ENCODE measurements at places on chromosomes 12 and 14. TPM values are rescaled to one million over a fixed set of nuclear protein-coding genes. Genes with fewer than 3 reads are reported as not detected.

The FAIM2 gene
- total RNA-seq, result 1.7 TPM

The MON2 gene
- 29.2 TPM for total RNA-seq

The HOXC12 gene
- not detected for total RNA-seq

The TEX22 gene
- total RNA-seq, result 0.90 TPM

The GAS2L3 gene
- total RNA-seq, result 3.4 TPM

The TSPAN11 gene
- not detected for total RNA-seq

The TSHR gene
- total RNA-seq, result not detected

The MMP19 gene
- total RNA-seq, result 0.31 TPM

The IGFBP6 gene
- 4.9 TPM for total RNA-seq

The BCL11B gene
- total RNA-seq, result 48.9 TPM

The SLC6A12 gene
- 0.43 TPM for total RNA-seq

The TCL1B gene
- not detected for total RNA-seq

The SOCS2 gene
- 23.1 TPM for total RNA-seq

GRCh38 chr12:124721501-124722162 lies 142.0 kb downstream of the SCARB1 start:
- DNase-seq, result no peak

DNA sequence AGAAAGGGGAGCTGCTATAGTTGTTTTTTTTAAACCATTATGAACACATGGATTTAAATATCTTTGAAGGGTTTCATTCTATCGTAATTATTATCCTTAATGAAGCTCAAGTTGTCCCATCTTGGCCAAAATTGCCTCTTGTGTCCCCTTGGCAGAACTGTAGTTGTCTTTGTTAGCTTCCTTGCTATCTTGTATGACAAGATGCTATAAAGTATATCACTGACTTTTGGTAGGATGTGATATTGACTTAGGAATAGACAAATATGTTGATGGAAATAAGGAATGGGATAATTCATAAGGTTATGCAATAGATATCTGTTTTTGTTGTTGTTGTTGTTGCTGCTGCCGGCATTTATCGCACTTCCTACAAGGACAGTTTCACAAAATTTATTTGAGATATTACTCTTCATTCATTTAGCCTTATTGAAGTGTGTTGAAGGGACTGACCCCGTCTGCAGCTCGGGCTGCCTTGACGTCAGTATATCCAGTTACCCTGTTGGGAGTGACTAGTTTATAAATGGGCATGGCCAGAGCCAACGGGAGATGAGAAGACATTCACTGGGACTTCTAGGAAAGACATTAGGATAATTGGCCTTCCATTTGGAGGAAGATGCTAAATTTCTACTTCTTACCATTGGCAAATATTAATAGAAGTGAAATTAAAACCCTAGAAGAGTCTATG lies 26.1 kb upstream of the APOLD1 start:
- DNase-seq, result no peak

- DNase-seq, result no peak
Observed at GRCh38 chr12:128059621-128060370, 207.2 kb upstream of the TMEM132C start.

- no peak for DNase-seq
Observed at GRCh38 chr14:92511453-92512238, 1.9 kb upstream of the RIN3 start.

- no peak for DNase-seq
Observed at GRCh38 chr12:108299980-108300696, 39.0 kb downstream of the CMKLR1 start.

GRCh38 chr14:52190337-52190931 lies 77.1 kb upstream of the PTGDR start:
- no peak for DNase-seq

GRCh38 chr12:42070036-42070435 lies 74.6 kb downstream of the GXYLT1 start:
- no peak for DNase-seq

DNA sequence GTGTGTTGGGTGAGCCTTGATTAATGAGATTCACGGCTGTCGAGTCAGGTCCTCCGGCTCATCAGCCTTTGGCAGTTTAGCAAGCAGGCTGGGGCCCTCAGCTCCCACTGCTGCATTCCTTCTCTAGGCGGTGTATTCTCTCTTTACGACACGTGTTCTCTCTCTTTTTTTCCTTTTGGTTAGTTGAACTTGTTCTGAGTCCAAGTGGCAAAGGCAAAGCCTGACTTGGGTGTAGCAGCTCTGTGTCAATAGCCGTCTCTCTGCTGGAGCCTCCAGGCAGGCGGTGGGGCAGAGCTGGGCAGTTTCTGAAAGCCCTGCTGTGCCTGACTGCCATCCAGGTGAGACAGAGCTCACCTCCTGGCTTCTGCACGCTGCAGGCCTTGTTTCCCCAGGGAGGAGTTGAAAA lies 46.6 kb downstream of the SUSD6 start:
- DNase-seq, result no peak

DNA sequence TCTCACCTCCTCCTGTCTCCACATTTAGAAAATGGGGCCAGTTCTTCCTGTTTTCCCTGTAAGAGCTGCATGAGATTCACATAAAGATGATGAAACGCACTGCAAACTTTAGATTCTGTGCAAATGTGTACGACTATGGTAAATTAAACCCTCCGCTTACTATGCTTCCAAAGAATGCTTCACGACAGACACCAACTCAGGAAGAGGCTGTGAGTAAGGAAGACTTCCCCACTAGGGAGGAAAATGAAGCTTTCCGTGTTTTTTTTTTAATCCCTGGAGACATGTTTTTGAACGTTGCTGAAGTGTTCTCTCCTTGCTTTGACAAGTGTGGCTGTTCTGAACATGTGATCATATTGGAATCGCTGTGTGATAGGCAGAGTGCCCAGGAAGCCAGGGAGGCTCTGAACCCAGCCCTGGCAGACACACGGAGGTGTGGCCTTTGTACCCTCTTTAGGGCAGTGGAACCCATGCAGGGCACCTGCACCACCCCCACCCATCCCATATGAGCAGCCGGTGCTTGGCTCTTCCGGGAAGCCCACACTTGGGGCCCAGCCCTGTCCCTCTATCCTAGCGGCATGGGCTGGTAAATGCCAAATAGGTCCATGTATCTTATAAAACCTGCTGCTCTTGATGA lies 7.5 kb upstream of the SYNE3 start:
- DNase-seq, result peak; percentile 70

- DNase-seq, result peak; percentile 71
Observed at GRCh38 chr12:123119808-123120207, 31.1 kb downstream of the PITPNM2 start.

GRCh38 chr12:130829391-130830245 lies 9.4 kb downstream of the STX2 start:
- DNase-seq, result no peak

- no peak for DNase-seq
Observed at GRCh38 chr14:21205026-21205677, 49.3 kb upstream of the OR5AU1 start.

DNA sequence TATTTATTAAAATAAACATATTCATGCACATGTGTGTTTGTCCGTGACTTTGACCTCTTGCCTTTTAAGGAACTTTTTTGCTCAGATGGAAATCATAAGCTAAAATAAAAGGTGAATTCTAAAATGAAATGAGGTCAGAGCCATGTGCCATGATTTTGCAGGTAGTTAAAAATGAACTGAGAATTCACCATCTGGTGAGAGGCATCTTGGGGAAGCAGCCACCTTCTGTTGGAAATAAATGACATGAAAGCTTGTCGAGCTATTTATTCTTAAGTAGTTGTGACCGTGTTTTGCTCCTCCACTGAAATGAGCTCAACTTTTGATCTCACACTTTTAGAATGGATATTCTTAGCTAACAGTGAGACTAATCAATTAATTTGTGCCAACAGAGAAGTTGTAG lies 56.8 kb upstream of the CNOT2 start:
- no peak for DNase-seq

GRCh38 chr12:70240673-70241072 lies 2.6 kb upstream of the CNOT2 start:
- no peak for DNase-seq

DNA sequence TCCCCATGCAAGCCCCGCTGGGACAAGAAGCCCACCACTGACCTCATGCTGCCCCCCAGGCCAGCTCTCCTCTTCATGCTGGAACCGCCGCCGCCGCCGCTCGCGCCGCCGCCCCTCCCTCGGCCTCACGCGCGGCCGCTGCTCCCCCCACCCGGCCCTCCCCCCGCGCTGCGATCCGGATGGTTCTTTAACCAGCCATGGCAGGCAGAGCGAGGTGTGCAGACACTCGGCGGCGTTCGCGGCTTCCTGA lies at the start of gene DCAF5:
Gene DCAF5, minus strand, starts transcription at position 218 of the 250 bp plus-strand sequence. Its CDS starts 141 bp downstream, at position 77.
- peak; percentile 96 for DNase-seq

- DNase-seq, result no peak
Observed at GRCh38 chr14:91998667-91999570, 40.9 kb downstream of the TRIP11 start.

GRCh38 chr12:14071833-14072232 lies 90.4 kb upstream of the GRIN2B start:
- no peak for DNase-seq

- no peak for DNase-seq
Observed at GRCh38 chr12:85874031-85874461, at the start of gene NTS. TSS of gene NTS (plus strand) at chr12:85874295. CDS start at chr12:85874404, 109 bp downstream.

DNA sequence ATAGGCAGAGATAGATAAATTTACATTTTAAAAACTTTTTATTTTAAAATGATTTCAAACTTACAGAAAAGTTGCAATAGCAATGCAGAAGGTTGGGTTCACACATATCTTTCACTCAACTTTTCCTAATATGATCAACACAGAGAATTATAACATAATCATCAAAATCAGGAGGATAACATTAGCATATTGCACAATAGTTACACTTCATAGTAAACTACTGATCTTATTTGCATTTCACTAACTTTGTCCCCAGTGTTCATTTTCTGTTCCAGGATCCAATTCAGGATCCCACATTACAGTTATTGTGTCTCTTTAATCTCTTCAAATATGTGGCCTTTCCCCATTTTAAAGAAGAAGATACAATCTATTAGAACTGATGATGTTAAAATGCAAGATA lies 115.4 kb upstream of the ETV6 start:
- no peak for DNase-seq

GRCh38 chr12:76201758-76202157 lies 117.3 kb upstream of the NAP1L1 start:
- DNase-seq, result no peak

GRCh38 chr14:90132821-90133570 lies 71.2 kb downstream of the KCNK13 start:
- DNase-seq, result no peak

- no peak for DNase-seq
Observed at GRCh38 chr14:32408018-32408417, 78.9 kb downstream of the AKAP6 start.

DNA sequence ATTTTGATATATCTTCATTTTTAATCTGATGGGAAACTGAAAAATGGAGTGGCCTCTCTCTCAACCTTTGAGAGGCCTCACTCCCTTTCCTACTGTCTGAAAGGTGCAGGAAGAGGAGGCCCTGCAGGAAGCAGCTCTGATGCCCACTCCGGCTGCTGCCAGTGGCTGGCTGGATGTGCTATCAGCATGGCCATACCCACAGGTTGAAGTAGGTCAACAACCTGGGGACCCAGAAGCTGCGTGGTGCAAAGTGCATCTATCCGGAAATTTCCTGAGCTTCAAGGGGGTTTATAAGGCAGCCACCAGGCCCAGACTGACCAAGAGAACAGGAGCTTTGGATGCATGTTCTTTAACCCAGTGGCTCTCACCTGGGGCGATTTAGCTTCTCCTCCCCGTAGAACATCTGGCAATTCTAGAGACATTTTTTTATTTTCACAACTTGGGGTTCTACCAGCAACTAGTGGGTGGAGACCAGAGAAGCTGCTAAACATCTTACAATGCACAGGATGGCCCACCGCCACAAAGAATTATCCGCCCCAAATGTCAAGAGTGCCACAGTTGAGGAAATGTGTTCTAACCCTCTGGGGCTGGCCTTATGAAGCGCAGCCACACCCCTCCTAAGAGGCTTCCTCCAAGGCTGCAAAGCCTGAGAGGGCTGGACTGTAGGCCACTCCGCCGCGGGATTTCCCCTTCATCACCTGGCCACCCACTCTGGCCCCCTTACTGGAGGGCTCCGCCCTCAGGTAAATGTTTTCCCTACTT lies 8.2 kb upstream of the BATF start:
- peak; percentile 40 for DNase-seq

- DNase-seq, result no peak
Observed at GRCh38 chr12:83046019-83046418, 359.3 kb downstream of the TMTC2 start.

DNA sequence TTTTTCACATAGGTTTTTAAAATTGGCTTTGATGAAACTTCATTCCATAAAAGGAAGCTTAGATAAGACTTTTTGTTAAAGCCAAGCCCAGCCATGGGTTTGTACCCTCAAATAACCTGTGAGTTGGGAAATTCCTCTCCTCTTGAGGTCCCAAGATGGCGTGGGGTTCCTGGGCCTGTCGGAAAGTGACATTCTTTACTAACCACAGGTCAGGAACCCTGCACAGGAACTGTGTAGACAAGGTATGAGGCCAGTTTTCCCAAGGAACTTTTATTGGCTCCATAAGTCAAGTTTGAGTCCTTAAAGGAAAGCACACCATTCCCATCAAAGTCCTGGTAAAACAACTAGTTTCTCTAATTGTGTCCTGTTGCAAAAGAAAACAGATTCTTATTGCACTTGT lies 65.0 kb upstream of the AMN start:
- DNase-seq, result no peak

GRCh38 chr12:43210485-43211192 lies 341.4 kb downstream of the ADAMTS20 start:
- no peak for DNase-seq

GRCh38 chr14:93956514-93957332 lies 19.6 kb downstream of the ASB2 start:
- peak; percentile 42 for DNase-seq

DNA sequence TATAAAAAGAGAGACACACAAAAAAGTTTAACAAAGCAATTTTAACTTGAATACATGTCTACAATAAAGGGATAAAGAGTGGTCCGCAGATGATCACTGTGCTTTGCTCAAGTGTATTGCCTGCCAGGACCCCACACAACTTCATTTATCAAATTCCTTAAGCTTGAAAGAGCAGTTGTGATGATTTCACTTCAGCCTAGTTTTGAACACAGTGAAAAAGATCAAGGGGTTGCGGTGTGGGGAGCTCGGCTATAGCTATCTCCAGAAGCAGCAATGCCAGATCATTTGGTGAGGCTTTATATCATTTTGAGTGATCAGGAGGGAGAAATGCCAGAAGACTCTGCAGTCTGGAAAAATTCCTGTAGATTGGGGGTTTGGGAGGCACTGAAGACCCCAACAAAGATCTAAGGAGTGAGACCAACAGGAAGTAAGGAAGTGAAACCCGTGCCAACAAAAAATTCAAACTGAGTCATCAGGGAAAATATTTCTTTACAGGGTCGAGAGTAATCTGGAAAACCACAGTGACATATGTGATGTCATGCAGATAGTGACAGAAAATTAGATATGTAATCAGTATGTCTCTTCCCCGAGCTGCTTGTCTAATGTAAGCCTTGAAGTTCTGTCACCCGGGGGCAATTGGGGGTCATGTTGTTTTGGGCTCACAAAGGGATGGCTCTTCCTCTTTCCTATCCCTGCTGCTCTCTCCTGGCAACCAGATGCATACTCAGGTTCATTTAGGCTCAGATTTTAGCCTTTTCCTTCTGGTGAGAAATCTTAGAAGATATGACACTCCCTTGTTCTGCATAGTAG lies 221.8 kb downstream of the MSRB3 start:
- no peak for DNase-seq

Measured in activated CD4-positive, alpha-beta memory T cell treated with anti-CD3 and anti-CD28 coated beads for 36 hours (primary cell).